ENCODE measurements at places on chromosomes 4 and X. TPM values are rescaled to one million over a fixed set of nuclear protein-coding genes. Genes with fewer than 3 reads are reported as not detected.

The PDZD4 gene
- polyA plus RNA-seq: 0.15 TPM

The WDFY3 gene
- polyA plus RNA-seq: not detected

The LRPAP1 gene
- 138 TPM for polyA plus RNA-seq

The PARM1 gene
- 37.0 TPM for polyA plus RNA-seq

The SORBS2 gene
- not detected for polyA plus RNA-seq

The USP51 gene
- polyA plus RNA-seq: 0.45 TPM

The MAGEA6 gene
- not detected for polyA plus RNA-seq

The USP17L5 gene
- not detected for polyA plus RNA-seq

The ANXA3 gene
- 0.39 TPM for polyA plus RNA-seq

The RGN gene
- not detected for polyA plus RNA-seq

The TMSB15B gene
- polyA plus RNA-seq: 13.8 TPM

The CT45A2 gene
- not detected for polyA plus RNA-seq

The PNMA6F gene
- not detected for polyA plus RNA-seq

The FREM3 gene
- polyA plus RNA-seq: 0.60 TPM

The LANCL3 gene
- polyA plus RNA-seq: 0.19 TPM

The ETDB gene
- not detected for polyA plus RNA-seq

The BEX1 gene
- not detected for polyA plus RNA-seq

The DTHD1 gene
- polyA plus RNA-seq: not detected

The UBE2K gene
- polyA plus RNA-seq: 87.5 TPM

The HAND2 gene
- polyA plus RNA-seq: not detected

The FGFBP1 gene
- polyA plus RNA-seq: not detected

The HELT gene
- not detected for polyA plus RNA-seq

The OTC gene
- not detected for polyA plus RNA-seq

The HDX gene
- polyA plus RNA-seq: 2.7 TPM

The LPAR4 gene
- polyA plus RNA-seq: not detected

The TRIM61 gene
- polyA plus RNA-seq: 1.9 TPM

The LDB2 gene
- polyA plus RNA-seq: not detected

The CSAG1 gene
- polyA plus RNA-seq: not detected

The ZMYM3 gene
- polyA plus RNA-seq: 7.0 TPM

The FABP2 gene
- polyA plus RNA-seq: not detected

The PHOX2B gene
- not detected for polyA plus RNA-seq

The NAP1L3 gene
- 0.24 TPM for polyA plus RNA-seq

The UGT2B17 gene
- 3.6 TPM for polyA plus RNA-seq

The DMP1 gene
- polyA plus RNA-seq: not detected

The PPP1R2C gene
- 4.6 TPM for polyA plus RNA-seq

The KCTD8 gene
- polyA plus RNA-seq: not detected
